ENCODE measurements at places on chromosomes 4 and X. TPM values are rescaled to one million over a fixed set of nuclear protein-coding genes. Genes with fewer than 3 reads are reported as not detected.

- DNase-seq: no peak
Measured at GRCh38 chr4:53705151-53705764, 114.0 kb upstream of the LNX1 start.

Gene ACTRT1
- not detected for total RNA-seq

DNA sequence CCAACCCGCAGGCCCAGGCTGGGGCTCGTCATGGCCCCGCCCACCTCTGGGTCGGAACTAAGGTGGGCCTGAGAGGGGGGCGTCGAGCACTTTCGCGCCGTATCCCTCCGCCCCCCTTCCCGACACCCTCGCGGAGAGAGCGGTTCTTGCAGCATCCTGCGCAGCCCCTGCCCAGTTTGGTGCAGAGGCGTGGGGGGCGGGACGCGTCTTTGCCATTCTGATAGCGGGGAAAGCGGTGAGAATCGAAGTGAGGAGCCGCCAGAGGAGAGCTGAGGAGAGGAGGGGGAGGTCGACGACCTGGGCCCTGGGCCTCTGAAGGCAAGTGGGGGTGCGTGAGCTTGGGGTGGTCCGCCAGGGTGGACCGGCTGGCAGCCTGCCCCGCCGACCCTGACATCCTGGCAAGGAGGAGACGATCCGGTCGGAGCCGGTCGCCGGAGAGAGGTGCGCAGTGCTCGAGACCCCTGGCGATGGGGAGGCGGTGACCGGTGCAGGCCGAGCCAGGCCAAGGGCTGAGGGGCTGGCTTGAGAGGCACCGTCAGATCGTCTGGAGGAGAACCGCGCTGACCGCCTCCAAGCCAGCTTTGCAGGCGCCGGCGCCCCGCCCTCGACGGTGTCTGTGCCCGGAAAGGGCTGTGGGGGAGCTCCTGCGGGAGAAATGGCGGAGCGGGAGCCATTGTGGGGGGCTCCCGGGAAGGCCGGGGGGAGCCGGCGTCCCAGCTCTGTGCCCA lies 25.5 kb downstream of the GPRASP3 start:
- DNase-seq: peak; percentile 82

DNA sequence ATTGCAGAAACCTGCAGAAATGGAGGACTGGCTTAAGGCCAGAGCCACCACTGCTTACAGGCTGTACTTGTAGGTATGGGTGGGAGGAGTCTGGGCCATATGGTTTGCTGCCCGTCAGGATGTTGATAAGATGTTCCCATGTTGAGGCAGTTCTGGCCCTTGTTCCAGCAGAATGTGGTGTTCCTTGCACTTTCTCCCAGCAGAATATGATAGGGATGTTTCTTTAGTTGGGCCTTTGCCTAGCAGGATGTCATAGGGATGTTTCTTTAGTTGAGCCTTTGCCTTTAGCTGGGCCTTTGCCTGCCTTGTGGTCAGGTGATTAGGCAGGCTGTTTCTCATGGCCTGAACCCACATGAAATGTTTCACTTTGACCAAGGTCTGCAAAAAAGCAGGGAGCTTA lies 139.1 kb upstream of the PAQR3 start:
- DNase-seq: no peak

Gene NSG1
- total RNA-seq: 2.6 TPM

Gene EMCN
- 27.5 TPM for total RNA-seq

DNA sequence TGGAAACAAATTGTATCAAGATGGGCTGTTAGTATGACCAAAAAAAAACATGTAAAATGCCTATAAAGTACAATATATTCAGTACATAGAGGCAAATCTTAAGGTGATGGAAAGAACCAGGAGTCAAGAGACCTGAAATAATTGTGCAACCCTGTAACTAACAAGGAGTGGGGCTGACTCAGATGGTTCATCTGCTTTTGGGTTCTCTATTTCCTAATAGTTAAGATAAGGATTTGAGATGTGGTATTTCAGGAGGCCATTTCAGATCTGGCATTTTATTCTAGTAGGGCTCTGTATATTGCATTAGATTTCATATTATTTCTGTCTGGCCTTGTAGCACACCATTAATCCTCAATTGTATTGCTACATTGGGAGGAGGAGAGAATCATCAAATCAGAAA lies 268.4 kb downstream of the HS3ST1 start:
- DNase-seq: no peak

All from cardiac septum (tissue), 1 donor.